ENCODE measurements at places on chromosomes 12 and 14.

GRCh38 chr14:68231898-68232297 is 412.3 kb downstream of the RAD51B start:
- DNase-seq, result no peak

DNA sequence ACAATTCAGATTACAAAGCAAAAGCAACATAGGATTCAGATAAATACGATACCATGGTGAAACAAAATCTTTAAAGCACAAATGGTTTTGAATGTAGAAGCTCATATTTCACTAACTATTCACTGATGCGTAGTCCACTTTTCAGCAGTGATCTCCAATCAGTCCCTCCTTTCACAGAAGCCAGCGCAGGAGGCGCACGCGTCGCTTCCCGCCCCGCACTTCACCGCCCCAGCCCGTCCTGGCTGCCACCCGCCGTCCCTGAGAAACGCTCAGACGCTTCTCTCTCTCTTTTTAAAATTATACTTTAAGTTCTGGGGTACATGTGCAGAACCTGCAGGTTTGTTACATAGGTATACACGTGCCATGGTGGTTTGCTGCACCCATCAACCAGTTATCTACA is 19.8 kb upstream of the CHFR start:
- DNase-seq, result no peak

GRCh38 chr12:119528241-119528640 is 65.3 kb upstream of the TMEM233 start:
- no peak for DNase-seq

- DNase-seq, result no peak
Measured at GRCh38 chr14:68934066-68934465, 45.0 kb downstream of the ACTN1 start.

DNA sequence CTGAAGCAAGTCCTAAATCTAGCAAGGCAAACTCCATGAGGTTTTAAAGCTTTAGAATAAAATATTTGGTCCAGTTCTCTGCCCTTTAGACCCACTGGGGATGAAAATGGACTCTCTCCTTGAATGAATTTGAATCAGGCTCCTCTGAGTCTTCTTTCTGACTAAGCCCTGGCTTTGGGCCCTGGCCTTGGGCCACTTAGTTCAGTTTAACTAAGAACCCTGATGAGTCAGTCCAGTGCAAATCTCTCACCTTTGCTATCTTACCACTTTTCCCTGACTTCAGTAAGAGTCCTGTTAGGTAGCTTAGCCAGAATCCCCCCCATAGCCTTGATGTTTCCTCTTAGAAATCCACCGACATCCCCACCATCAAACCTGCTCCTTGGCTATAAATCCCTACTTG is 427.5 kb downstream of the SNAPC1 start:
- no peak for DNase-seq

- DNase-seq, result no peak
Measured at GRCh38 chr14:102532204-102532658, 22.7 kb upstream of the ANKRD9 start.

- no peak for DNase-seq
Measured at GRCh38 chr12:64142382-64142781, 79.7 kb downstream of the KICS2 start.

- DNase-seq, result no peak
Measured at GRCh38 chr12:46915082-46915481, 89.3 kb upstream of the SLC38A4 start.

DNA sequence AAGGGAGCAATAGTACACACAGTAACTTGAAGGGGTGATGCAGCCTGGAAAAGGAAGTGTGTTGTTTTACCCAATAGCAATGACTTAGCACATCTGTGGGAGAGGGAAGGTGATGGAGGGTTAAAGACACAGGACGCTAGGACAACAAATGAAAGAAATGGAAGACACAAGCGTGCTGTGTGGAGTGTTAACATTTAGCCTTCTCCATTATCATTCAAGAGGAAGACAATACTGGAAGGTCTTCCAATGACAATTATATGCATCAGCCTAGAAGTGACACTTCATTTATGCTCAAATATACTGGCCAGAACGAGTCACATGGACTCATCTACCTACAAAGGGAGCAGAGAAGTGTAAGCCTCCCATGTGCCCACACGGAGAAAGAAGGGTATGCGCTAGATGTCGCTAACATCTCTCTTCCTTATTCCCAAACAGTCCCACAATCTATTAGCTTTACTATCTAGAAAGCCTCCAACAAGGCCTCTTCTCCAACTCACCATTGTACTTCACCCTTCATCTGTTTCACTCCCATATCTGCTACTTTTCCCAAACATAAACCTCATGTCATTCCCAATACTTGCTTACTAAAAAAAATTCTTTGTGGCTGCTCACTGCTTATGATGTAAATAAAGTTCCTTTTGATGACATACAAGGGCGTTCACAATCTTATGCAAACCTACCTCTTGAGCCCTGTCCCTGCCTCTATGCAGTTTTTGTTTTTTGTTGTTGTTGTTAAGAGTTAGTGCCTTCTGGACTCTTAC is 20.3 kb downstream of the PPM1H start:
- DNase-seq, result no peak

DNA sequence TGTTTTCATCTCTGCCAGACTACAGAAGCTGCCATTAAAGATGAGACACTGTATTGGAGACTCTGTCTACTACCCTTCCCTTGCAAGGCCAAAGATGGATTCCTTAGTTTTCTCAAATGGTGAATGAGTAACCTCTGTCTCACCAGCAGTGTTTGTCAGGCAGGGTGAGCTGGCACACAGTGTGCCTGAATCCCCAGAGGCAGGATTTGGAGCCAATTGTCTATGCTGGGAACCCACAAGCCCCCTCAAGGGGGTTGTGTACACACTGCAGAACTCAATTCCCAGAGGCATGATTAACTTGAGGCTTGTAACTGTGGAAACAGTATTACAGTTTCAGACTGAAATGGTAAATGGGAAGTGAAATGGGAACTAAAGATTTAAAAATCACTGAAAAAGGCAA is 136.8 kb upstream of the PTPRB start:
- DNase-seq, result no peak

- DNase-seq, result no peak
Measured at GRCh38 chr14:86897704-86898513, 1095.1 kb downstream of the GALC start.

DNA sequence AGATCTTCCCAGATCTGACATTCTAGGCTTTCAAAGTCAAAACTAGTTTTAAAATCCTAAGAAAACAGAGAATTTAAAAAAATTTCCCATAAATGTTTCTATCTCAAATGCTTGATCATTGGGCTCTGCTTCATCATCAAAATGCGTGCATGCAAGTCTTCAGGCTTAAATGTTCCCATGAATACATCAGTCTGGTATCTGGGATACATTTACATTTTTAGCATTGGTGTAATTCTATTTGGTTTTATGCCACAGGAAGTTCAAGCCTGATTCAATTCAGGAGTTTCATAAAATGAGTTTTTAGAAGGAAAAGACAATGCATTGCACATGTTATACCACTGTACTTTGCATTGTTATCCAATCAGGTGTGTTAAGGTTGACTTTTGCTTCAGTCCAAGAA is 336.4 kb downstream of the PCNX1 start:
- DNase-seq, result no peak

DNA sequence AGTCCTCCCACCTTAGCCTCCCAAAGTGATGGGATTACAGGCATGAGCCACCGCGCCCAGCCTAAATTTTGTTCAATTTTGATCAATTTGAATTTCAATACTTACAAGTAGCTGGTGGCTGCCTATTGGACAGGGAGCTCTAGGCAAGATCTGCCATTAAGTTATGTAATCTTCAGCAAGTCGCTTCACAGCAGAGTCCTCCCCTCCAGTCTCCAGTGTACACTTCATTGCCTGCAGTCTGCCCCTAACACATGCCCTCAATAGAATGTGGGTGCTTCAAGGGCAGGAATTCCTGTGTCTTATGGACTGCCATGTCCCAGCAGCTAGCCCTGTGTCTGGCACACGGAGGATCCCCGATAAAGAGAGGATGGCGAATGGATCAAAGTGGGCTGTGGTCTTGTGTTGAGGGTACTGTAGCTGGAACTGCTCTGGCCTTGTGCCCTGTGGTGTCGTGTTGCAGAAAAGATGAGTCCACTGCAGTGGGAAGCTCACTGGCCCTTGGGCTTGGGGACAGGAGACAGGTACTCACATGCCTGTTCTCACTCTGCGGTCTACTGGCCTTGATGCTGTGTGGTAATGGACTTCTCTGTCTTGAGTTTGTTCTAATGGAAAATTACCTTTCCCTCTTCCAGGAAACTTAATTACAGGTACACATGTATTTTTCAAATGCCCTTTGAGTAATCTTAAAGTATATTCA is 67.6 kb downstream of the TECPR2 start:
- no peak for DNase-seq

DNA sequence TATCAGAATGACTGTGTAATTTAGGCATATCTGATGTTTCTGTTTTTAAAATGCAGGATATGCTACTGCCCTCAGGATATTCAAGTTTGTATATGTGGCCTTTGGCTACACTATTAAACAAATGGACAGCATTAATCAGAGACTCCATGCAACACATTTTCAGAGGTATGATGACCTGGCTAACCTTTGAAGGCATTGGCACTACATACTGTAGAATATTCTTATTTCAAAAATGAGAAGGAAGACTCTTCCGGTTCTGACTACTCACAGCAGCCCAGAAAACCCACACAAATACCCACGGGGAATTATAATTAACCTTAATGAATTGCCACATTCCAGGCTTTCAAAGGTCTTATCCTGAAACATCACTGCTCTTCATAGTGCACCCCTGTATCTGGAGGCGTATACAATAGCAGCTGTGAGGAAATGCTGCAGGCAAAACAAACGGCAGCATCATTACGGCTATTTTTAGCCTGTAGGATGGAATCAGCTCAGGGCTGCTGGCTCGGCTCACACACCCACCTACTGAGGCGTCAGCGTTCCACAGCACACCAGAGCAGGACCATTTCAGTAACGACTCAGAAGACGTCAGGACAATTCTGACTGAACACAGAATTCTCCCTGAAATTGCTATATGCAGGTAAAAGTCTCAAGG is 648.5 kb downstream of the RPS29 start:
- no peak for DNase-seq

GRCh38 chr12:47071241-47071852 is 8.1 kb upstream of the PCED1B start:
- DNase-seq, result peak; percentile 31

GRCh38 chr12:115049614-115050013 is 365.6 kb upstream of the TBX3 start:
- DNase-seq, result no peak

DNA sequence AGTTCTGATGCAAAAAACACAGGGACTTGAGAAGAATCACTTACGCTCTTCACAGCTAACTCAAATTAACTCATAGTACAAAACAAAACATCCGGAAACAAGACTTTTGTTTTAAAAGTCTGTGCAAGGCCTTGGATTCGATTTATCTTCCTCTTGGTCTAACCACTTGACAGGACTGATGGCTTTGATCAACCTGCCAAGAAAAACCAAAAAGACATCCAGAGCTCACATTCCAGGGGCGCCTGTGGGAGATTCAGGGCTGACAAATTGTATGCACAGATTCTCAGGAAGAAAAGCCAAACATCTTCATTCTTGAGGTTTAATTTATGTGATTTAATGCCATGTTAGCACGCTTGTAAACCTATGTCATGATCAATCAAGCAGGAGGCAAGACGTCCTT is 129.1 kb upstream of the TMCC3 start:
- no peak for DNase-seq

- DNase-seq, result no peak
Measured at GRCh38 chr12:108211157-108211556, 82.1 kb downstream of the WSCD2 start.

DNA sequence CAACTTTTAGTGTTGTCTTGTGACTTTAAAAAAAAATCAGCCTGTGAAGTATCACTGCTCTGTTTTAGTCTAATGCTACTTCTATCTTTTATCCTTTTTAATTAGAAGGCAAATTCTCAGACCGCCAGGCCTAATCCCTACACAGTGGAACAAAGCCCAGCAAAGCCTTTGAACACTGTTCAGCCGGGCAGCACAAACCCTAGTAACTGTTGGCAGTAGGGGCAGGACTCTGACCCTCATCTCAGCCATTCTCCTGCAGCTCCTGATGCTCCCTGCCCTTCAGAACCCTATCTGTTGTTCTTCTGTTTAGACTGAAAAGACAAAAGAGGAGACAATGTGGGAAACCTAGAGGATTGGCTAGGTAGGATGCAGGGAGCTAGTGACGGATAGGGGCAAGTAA is 78.0 kb upstream of the OTX2 start:
- DNase-seq, result no peak

DNA sequence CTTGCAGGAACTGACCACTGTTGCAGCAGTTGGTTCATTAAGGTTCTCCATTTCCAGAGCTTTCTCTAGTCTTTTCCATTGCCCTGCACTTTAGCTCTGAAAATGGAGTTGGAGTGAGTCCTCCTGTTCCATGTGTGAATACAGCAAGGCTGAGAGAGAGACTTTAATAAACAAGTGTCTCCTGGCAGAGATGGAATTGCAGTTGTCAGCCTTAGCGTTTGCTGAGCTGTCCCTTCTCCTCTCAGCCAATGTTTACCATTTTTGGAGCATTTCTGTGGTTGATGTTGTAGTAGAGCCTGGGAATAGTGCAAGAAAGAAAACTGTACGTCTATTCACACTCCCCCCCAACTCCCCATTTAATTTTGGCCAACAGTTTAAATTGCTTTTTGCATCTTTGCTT is 7.5 kb upstream of the MANSC4 start:
- no peak for DNase-seq

DNA sequence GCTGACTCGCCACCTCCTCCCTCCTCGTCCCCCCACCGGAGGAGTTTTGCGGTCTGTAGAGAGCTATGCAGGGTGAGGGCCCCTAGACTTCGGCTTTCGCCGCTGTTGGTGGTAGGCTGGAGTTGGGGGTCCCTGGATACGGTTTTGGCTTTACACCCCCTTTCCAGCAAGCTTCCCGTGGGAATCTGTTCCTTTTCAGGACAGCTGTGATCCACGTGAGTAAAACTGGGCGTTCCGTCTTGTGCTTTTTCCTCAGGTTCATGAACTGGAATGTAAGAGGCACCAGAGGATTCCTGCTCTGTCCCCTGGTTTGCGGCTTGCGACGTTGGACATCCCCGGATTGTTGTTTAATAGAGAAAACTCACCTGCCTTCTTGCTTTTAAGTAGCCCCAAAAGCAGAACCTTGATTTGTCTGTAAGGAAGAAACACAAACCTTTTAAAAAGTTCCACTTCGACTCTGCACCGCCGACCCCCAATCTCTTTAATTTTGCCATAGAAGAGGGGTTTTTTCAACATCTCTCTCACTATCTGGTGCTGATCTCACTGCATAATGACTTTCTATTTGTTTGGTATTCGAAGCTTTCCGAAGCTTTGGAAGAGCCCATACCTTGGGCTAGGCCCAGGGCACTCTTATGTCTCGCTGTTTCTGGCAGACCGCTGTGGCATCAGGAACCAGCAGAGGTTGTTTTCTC is 490 bp downstream of the PRORP start:
- DNase-seq, result peak; percentile 29

DNA sequence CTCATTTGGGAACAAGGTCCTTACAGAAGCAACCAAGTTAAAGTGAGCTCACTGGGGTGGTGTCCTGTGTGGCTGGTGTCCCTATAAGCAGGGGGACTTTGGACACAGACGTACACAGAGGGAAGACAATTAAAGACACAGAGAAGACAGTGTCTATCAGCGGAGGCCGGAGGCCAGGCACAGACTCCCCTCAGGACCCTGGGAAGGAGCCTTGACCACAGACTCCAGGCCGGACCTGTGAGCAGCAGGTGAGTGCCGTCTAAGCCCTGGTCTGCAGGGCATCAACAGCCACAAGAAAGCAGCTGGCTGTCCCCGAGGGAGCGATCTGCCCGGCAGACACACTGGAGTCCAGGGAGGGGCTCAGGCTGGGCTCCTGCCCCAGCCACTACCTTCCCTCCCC is 219.1 kb upstream of the C14orf180 start:
- DNase-seq, result no peak

Data from CD4-positive, alpha-beta T cell treated with Interleukin-4 for 4 hours (primary cell).